GM04503 (cell line): ENCODE measurements at places on chromosomes 6 and 20.
A peak's percentile ranks its signal among the peaks of the same experiment; 100 is the strongest.

GRCh38 chr6:68196645-68197044, 438.4 kb upstream of the ADGRB3 start:
- DNase-seq = no peak

- DNase-seq = no peak
Observed at GRCh38 chr20:21519136-21519584, 5.3 kb upstream of the NKX2-2 start.

GRCh38 chr6:153725456-153725855, 313.6 kb upstream of the OPRM1 start:
- no peak for DNase-seq

DNA sequence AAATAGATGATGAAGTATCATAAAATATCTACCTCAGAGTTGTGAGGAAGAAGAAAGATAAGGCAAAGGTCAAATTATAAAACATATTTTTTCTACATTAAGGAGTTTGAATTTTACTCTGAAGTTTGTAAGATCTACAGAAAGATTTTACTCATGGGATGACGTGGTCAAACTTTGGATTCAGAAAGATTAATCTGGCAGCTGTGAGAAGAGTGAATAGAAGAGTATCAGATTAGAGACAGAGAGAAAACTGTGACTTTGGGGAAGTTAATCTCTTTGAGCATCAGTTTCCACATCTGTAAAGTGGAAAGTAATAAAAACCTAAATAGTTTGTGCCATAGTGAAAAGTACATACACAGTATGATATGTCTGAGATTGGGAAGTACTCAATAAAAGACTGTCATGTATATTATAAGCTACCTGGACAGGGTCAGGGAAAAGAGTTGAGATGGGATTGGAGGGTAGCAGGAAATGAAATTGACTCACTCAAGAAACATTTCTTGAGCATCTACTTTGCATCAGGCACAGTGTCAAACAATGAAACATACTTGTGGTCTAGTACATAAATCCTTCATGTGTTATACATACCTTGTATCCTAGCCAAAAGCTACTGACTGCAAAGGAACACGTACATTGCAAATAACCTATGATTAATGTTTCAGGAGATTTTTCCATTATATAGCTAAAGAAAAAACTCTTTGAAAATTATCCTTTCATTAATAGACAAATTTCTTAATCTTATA, 222.1 kb downstream of the TMEM200A start:
- DNase-seq = peak; percentile 49

DNA sequence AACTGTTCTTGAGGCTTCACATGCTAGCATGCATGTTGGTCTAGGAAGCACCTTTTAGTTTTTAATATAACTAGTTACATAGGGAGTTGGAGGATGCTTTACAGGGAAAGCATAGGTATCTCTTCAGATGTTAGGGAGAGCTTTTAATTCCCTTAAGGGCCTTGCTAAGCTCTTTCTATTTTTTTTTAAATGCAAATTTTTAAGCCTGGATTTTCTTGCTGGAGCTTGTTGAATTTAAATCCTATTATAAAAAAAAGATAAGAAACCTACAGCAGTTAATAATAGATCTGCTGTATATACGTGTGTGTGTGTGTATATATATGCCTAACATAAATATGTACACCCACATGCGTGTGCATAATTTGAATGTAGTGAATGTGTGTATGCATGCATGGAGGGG, 79.0 kb downstream of the FIG4 start:
- DNase-seq = no peak

DNA sequence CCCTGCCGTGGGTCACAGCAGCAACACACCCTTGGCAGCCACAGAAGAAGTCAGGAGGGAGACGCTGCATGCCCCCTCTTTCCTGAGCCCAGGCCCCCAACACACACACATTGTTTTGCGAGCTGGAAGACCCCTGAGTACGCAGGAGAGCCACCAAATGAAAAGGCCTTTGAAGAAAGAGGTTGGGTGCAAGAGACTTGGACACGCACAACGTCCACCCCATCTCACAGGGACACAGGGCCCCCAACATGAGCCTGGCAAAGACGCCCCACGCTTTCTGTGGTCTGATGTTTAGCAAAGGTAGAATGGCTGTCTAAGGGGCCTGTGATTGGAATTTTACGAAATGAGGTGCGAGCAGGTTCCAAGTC, 185.0 kb downstream of the TTLL2 start:
- no peak for DNase-seq

DNA sequence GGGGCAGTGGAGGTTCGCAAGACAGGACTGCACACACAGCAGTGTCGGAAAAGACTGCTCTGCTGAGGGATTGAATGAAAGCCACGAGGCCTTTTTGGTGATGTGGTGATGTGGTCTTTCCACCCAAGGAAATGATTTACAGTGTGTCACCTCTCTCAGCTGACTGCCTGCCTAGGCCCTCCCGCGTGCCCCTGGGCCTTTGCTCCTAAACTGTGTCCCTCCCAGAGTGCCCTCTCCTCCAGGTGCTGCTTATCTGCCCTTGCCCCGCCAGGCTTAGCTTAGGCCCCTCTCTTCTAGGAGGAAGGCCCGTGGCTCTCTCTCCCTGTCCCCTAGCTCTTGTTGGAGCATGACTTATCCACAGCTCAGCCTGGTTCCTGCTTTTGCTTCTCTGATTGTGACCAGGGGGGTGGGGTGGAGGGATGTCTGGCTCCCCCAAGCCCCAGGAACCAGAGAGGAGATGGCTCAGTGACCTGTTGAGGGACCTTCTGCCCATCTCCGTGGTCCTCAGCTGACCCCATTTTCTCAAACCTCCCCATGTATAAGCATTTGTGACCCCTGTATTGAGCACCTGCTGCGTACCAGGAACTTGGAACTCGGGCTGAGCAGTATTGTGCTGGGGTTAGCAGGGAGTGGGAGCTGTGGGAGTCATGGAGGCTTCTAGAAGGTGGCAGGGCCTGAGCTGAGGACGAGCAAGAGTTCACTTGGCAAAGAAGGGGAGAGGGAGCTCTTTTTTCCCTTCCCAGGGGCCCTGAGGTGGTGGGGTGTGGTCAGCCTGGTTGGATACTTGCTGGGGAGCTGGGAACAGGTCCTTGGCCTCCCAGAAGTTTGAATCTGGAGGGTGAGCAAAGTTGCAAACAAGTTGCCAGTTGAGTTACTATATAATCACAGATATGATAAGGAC, 2.2 kb downstream of the SRC start:
- no peak for DNase-seq

- no peak for DNase-seq
Observed at GRCh38 chr20:3218307-3218988, 9.2 kb downstream of the ITPA start.

DNA sequence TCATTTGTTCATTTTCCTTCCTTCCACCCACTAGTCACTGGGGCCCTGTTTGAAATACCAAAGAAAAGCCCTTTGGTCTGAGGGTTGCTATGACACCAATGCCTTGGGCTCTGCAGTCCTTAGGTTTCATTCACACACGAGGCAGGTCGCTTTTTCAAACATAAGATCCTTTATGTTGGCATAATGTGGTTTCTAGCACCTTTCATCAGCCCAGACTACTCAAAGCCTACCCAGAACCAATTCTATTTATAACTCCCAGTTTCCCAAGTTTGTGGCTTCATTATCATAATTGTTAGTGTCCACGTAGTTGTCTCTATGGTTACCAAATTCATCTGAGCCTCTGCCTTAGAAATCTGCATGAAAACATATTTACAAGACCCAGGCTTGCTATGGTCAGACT, 6.6 kb upstream of the TP53RK start:
- no peak for DNase-seq

DNA sequence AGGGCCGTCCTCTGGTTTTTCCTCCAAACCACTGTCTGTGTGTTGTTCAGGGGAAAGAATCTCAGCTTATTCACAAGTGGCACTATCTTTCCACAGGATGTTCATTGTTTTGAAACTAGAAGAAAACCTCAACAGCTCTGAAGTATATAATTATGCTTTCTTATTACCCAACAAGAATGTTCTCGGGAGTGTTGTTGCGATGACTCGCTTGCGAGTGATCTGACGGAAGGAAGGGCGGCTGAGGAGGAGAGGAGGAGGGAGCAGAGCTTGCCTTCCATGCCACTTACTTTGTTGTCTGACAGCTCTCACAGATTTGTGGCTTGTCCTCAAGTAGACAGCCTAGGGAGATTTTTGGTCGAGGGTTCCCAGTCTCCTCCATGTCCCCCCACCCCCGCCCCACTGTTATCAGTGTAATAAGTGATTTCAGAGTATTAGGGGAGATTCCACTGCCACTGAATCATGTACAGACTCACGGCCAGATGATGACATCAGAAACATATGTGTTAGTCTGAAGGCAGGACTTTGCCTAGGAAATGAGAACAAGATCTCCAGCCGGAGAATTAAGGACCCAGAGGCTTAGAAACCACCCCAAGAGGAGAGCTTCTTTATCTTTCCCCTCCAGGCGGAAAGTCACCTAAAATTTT, 80.7 kb upstream of the CCN6 start:
- peak; percentile 95 for DNase-seq

GRCh38 chr6:161568885-161569456, 295.1 kb upstream of the AGPAT4 start:
- no peak for DNase-seq

- DNase-seq = no peak
Observed at GRCh38 chr20:59736366-59736765, 132.0 kb downstream of the PHACTR3 start.

GRCh38 chr6:54729716-54730115, 116.9 kb upstream of the FAM83B start:
- no peak for DNase-seq

GRCh38 chr6:123841067-123841896, 37.6 kb downstream of the NKAIN2 start:
- no peak for DNase-seq

DNA sequence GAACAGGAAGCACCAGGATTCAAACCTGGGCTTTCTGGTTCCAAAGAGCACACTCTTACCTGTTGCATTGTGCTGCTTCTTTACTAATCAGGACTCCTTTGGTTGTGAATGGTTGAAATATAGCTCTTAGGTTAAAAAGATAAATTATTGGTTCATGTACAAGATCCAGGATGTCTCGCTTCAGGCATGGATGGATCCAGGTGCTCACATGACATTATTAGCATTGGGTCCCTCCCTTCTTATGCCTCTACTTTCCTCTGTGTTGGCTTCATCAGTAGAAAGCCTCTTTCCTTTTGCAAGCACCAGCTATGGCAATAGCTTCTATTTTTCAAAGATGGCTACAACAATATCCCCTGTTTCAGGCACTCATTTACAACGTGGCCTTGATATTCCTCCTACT, 217.7 kb upstream of the SULF2 start:
- DNase-seq = no peak

DNA sequence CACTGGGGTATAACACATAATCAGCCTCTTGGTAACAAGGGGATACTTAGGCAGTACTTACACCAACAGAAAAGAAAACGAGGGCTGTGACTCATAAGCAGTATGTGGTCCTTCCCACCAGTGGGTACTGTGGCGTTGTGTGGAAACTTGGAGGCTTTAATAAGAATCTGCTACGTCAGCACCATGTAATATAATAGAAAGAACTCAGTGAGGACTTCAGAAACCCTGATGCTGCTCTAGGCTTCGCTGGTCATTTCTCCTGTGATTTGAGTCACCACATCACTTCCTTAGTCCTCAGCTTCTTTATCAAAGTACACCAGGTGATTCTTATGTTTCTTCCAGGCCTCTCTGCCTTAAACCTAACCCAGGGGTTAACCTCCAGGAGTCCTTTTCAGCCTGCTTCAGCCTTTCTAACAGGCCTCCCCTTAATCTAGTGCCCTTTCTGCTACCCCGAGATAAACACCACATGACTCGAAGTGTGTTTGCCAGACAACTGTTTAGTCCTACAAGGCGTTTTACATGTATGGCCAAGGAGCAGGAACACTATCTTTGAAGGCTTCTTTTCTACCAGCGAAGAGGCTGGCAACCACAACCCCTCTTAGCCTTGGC, 68.5 kb downstream of the FYN start:
- no peak for DNase-seq

- DNase-seq = no peak
Observed at GRCh38 chr6:122363769-122364483, 35.5 kb upstream of the HSF2 start.

DNA sequence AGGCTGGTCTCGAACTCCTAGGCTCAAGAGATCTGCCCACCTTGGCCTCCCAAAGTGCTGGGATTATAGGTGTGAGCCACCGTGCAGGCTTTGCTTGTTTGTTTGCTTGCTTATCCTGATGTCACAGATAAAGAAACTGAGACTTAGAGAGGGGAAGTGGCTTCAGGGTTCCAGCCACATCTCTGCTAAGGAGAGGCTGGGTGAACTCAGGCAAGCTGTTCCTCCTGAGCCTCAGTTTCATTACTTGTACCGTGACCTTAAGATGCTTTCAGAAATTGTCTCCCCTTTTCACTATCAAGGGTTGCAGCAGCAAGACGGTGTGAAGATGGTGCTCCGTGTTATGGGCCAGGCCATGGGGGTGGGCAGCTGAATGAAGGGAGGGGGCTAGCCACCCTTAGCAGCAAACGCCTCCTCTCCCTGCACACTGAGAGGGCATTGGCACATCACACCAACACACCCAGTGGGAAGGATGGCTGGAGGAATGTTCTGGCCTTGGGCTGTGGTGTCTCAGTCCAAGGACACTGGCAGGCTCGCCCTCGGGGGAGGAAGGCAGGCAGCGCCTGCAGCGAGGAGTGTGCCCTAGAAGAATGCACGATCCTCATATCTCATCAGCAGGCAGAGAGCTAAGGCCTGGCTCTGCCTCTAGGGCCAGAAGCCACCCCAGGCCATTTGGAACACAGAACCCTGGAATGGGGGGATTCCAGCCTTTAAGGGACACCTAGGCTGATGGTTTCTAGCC, 48.2 kb upstream of the TLDC2 start:
- no peak for DNase-seq

- no peak for DNase-seq
Observed at GRCh38 chr6:16669227-16669626, 92.0 kb downstream of the ATXN1 start.

DNA sequence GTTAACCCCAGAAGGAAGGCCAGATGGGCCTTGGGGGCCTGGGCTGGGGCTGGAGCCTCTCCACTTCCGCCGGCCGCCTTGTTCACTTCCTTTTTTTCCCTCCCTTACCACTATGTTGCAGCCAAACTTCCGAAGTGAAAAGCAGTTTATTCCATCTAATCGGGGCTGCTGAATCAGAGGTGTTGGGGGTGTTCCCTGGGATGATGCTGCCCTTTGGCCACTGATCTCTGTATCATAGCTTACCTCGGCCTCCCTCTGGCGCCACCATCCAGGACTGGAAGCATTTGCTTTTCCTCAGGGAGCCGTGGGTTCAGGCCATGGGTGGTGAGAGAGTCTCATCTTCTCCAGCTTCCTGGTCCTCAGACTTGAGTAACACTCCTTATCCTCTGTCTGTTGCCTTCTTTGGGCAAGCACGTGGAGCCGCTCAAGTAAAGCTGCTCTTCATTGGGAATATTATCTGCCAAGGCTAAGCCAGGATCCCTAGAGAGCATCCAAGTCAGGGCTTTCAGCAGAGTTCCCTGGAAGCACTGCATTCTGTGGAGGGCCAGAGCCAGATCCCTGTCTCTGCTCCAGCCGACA, 39.6 kb downstream of the SLX4IP start:
- no peak for DNase-seq

DNA sequence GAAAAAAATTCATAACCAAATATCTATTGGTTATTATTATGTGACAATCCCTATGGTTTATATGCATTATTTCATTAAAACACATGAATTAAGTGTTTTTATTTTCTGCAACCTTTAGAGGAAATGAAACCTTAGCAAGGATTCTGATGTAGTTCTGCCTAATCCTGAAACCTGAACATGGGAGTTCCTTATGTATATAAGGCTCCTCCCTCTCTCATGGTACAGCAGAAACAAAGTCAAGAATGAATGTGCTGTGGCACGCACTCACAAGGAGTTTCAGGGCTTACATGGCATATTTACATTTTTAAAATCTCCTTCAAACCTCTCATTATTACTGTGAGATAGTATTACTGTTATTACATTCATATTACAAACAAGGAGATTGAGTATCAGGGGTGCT, 426.4 kb upstream of the CITED2 start:
- no peak for DNase-seq

- no peak for DNase-seq
Observed at GRCh38 chr20:48720256-48720985, 107.4 kb downstream of the PREX1 start.
